ENCODE measurements at places on chromosomes 7 and 10.

DNA sequence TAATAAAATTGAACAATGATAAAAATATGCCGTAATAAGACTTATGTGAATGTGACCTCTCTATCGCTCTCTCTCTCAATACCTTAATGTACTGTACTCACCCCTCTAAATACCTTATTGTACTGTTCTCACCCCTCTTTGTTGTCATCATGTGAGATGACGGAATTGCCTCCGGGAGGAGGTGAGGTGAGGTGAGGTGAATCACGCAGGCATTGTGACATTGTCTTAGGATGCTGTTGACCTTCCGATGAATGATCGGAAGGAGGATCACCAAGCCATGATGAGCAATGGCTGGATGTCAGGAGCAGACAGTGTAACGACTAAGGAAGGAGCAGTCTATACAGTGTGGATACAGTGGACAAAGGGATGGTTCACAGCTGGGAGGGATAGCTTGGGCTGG, 87.4 kb upstream of the FAM20C start:
- no peak for DNase-seq

DNA sequence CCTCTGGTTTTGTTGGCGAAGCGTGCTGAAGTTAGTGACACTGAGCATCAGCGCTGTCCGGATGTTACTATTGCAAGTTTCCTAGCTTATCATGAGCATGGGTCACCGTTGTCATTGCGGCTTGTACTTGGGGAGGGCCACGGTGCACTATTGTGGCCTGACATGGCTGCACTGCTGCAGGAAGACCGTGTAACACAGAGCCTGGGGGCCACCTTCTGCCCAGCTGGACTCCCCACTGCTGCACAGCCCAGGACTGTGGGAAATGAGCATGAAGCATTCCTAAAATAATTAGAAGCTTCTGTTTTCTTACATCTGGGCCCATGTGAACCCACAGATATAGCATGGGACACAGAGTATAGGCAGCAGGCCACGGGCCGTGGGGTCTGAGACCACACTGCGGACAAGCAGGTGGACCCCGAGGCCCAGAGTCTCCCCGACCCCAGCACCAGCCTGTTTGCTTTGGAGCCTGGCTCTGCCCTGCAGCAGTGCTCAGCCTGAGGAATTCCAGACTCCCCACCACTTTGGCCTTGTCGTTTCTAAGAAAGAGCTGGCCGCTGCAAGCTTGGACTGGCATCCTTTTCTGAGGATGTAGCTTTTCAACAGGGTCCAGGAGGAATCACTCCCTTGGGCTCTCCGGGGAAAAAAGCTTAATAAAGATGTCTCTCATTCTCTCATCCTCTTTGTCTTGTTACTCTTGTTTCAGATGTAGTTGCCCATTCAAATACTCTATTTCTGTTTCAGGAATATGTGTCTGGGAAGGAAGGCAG, 179.2 kb downstream of the CCDC3 start:
- DNase-seq = no peak

DNA sequence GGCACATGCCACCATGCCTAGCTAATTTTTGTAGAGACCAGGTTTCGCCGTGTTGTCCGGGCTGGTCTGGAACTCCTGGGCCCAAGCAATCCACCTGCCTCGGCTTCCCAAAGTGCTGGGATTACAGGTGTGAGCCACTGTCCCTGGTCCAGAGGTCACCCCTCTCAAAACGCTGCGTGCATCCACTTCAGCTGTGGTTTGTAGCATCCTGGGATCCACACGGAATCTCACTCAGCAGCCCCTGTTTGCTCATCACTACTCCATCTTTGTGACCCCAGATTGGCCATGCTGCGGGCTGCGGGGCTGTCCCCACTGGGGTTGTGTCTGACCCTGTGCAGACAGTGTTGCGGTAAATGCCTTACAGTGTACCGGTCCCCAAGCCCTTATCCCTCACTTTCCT, 3.5 kb downstream of the INPP5A start:
- no peak for DNase-seq

DNA sequence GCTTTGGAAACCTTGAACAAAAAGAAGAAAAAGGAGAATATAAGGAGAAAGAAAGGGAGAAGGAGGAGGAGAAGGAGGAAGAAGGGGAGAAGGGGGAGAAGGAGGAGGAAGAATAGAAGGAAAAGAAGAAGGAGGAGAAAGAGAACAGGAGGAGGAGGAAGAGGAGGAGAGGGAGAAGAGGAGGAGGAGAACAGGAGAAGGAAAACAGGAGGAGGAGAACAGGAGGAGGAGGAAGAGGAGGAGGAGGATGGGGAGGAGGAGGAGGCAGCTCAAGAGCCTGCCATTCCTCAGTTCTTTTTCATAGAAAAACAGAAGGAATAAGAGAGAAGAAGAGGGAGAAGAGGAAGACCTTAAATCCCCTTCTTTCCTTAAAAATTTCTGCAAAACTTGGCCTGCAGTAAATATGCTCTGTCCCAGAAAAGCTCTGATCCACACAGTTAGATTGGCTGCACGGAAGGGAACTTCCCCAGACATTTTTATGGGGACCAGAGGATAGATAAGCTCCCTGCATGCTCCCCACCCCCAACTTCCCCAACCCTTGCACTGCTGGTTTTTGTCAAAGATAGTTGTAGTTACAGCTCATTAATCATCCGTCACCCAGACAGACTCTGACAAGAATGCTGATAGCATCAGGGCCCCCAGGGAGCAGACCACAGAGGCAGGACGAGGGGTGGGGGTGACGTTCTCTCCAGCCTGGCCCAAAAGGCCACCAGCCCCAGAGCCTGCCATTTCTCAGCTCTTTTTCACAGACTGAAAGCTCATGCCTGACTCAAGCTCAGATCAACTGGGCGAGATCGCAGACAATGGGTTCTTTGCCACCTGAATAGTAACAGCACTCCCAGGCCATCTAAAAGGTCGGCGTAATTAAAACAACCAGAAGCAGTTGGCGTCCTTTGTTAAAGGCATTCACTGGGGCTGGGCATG, 34.5 kb upstream of the LYZL1 start:
- no peak for DNase-seq

DNA sequence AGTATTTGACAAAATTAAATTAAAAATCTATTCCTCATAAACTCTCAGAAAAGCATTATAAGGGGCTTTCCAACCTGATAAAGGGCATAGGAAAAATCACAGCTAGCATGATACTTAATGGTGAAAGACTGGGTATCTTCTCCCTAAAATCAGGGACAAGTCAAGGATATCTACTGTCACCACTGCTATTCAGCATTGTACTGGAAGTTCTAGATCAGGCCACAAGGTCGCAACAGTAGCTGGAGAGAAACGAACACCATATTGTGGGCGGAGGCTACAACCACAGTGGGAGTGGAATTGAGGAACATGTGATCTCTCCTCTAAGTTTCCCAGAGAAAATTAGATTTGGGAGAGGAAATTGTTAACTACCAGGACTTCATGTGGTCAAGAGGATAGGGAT, 70.0 kb upstream of the NAMPT start:
- DNase-seq = no peak

DNA sequence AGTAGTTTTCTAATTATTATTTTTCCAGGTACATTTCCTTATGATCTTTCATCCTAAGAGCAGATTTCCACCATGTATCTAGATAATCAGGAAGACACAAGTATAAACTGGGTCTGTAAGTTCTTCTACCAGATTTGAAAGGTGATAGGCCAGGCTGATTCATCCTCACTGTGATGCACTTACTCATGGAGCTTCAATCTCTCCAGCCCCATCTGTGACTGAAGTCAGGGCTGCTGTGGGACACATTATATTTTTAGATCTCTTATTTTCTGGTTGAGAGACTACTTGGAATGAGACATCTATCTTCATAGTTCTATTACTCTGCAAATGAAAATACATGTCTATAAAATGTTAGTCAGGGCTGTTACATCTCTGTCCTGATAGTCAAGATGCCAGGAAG, 85.5 kb upstream of the SLC25A13 start:
- no peak for DNase-seq

- DNase-seq = no peak
Measured at GRCh38 chr10:35092851-35093250, 2.7 kb upstream of the CUL2 start.

DNA sequence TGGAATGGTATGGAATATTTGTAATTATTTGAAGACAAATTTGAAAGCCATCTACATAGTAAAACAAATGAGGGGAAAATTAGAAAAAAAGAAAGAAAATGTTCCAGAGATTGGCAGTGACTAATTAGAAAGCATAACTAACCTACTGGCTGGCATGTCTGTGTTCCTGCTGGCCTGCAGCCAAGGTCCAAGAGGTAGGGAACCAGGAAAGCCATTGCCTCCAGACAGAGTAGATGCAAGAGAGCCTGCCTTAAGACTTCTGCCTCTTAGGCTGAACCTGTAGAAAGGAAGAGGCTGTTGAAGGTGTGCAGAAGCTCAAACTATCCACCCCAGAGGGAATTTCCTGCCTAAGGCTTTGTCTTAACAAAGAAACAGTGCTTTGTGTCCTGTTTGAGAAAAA, 982.0 kb downstream of the SORCS1 start:
- no peak for DNase-seq
